ENCODE measurements at places on chromosomes 1 and 21.

DNA sequence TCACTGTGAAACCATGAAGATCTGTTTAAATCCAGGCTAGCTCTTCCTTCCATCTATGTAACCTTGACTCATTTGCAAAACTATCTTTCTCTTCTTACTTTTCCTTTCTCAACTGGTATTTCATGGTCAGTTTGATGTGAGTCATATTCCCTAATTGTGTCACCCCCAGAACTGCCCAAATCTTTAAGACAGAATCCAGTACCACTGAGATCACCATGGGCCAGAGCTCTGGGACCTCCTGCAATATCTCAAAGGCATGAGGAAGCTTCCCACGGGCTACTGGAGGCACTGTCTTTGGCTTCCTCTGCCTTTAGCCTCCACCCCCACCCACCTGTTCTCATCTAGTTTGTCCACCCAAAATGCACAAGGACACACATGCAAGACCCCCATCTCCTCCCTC, 274.4 kb upstream of the FMN2 start:
- DNase-seq, result no peak

GRCh38 chr1:200184196-200184595, 156.7 kb downstream of the NR5A2 start:
- no peak for DNase-seq

GRCh38 chr1:19272064-19272463, 16.5 kb downstream of the AKR7A3 start:
- DNase-seq, result no peak

- DNase-seq, result no peak
Observed at GRCh38 chr1:59768792-59769735, 45.7 kb upstream of the HOOK1 start.

DNA sequence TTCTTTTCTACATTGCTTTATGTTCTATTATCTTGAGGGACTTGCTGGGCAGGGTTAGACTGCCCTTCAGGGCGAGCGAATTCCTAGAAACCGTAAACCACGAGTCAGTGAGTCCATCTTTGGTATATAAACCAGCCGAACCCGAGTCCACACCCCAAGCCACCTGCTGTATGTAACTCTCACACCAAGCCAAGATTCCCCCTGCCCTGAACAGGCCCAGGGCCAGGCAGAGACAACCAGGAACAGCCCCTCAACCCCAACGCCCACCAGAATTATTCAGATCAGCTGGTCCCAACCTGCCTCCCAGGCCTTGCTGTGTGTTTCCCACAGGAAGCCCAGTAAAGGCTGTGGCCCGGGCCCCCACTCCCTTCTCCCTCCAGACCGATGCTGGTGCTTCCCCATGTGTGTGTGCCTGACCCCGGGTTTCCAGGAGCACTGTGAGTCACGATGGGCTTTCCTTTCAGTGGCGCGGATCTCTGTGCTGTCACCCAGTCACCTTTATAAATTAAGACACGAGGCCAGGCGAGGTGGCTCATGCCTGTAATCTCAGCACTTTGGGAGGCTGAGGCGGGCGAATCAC, 17.1 kb downstream of the KIF17 start:
- no peak for DNase-seq

GRCh38 chr1:201240171-201240570, 43.1 kb upstream of the PKP1 start:
- DNase-seq, result no peak

GRCh38 chr1:39266269-39266668, 61.8 kb downstream of the MACF1 start:
- DNase-seq, result no peak

GRCh38 chr1:38615680-38616079, 243.9 kb downstream of the RRAGC start:
- no peak for DNase-seq

GRCh38 chr1:99527078-99527477, 118.8 kb upstream of the PALMD start:
- no peak for DNase-seq

DNA sequence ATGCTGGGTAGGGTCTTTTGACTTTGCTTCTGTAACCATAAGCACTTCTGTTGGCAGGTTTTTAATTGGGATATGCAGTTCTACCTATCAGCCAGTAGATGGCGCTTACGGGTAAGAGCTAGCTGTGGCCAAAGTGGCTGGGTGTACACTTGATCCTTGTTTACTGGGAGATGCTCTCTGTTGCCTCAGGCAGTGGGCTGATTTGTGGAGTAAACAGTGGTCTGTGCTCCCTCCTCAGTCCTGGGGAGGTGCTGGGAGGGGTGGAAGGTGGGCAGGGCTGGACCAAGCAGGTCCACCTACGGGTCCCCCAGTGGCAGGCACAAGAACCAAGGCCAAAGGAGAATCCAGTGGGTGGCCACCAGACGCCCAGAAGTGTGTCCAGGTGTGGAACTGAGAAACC, 43.4 kb downstream of the RALGPS2 start:
- no peak for DNase-seq

DNA sequence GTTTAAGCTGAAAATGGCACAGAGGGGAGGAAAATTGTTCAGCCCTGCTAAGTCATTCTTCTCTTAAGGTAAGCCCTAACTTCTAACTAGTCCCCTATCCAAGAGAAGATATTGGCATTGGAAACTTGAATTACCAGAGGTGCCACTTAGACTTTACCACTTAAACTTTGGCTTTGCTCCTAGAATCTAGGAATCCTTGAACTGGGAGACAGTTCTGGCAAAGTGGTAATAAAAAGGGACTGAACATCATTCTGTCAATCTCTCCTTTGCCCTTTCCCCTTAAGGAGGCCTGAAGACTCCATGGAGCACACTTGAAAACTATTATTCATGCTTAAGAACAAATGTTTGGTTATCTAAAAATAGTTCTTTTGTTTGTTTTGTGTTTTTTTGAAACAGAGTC, 8.4 kb downstream of the ATP1A4 start:
- no peak for DNase-seq

- DNase-seq, result no peak
Observed at GRCh38 chr1:17569200-17570139, 30.0 kb downstream of the ARHGEF10L start.

DNA sequence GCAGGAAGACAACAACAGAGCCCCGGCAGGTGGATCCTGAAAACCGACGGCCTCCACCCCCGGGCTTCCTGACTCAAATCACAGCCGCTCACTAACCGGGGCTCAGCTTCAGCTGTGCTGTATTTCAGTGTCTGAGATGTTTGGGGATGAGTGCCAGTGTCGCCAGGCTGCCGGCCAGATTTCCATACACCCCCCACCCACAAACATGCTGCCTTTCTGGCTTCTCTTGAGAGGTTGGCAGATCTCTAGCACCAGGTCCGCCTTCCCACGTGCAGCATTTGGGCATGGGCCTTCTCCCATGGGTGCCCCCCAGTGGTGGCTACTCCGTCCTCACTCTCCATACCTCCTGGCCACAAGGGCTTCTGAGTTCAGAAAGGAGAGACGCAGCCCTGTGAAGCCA, 34.8 kb downstream of the KCNAB2 start:
- DNase-seq, result no peak

GRCh38 chr1:200245473-200245872, 164.4 kb downstream of the ZNF281 start:
- DNase-seq, result no peak

DNA sequence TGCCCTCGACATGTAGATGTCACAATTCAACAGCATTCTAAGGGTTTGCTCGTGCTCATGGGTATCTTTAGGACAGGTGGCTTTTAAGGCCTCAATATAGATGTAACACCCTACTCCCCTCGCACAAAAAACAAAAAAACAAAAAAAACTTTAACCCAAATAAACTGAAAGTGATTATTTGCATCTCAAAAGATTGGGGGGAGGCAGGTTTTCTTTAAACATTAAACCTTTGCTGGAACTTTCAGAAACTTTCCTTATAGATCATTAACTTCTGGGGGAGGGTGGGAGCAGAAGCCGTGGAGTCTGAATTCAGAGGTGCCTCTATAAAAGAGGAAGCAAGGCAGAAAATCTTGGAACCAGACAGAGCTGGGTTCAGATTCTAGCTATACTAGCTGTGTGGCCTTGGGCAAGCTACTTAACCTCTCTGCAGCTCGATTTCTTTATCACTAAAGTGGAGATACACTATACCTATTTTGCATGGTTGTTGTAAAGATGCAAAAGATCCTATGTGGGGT, 3.2 kb upstream of the KIAA1614 start:
- no peak for DNase-seq

DNA sequence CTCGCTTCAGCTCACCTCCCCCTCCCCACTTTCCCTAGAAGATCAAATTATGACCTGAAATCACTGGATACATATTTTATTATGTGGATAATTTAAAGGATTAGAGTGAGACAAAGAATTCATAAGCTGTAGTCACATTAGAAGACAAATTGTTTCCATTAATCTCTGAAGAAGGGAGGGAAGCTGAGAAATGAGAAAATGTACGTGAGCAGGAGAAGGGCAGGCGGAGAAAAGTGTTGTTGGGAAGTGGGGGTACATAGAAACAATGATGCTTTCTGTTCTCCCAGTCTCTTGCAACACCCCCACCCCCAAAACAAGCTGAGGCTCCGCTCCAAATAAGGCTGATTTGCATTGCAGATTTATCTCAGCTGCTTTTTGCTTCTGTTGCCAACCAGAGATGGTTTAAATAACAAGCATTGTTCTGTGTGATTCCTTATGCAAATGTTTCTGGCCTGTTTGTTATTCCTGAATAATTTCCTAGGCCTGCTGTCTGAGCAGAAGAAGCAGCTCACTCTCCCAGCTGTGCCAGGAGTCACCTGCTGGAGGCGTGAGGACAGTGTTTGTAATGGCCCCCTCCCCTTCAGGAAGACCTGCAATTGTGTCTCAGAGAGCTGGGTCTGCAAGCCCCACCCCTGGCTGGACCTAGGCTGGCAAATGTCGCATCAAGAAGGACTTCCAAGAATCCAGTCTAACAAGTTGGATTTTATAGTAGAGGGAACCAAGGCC, 121.8 kb upstream of the TNR start:
- no peak for DNase-seq

DNA sequence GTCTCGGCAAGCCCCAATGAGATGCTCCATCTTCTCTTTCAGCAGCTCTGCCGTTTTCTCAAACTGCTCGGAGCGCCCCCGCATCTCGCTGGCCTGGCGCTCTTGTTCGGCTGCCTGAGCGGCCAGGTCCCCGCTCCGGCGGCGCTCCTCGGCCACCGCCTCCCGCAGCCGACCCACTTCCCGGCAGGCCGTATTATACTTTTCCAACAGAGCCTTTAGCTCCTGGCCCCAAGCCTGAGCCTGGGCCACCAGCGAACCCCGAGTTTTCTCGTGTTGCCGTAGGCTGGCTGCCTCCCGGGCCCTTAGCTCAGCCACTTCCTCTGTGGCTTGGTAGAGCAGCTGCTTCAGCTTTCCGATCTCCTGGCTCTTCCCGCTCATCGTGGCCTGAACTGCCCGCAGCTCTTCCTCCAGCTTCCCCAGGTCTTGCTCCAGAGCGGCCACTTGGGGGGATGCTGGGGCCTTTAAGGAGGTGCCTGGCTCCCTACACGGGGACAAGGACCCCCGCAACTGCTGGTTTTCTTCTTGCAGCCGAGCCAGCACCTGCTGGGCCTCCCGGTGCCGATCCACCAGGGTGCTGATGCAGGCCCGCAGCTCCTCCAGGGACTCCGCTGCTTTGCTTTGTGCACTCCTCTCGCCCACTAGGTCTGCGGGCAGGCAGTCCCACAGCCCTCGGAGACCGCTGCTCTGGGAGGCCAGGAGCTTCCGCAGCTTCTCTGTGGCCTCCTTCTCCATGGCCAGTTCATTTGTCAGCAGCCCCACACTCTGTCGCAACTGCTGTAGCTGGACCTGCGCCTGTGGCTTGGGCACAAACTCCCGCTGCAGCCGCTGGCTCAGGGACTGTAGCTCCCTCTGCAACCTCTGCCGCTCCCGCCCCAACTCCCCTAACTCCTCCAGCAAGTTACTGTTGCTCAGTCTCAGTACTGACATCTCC, 13.4 kb upstream of the PIAS3 start:
- DNase-seq, result no peak

DNA sequence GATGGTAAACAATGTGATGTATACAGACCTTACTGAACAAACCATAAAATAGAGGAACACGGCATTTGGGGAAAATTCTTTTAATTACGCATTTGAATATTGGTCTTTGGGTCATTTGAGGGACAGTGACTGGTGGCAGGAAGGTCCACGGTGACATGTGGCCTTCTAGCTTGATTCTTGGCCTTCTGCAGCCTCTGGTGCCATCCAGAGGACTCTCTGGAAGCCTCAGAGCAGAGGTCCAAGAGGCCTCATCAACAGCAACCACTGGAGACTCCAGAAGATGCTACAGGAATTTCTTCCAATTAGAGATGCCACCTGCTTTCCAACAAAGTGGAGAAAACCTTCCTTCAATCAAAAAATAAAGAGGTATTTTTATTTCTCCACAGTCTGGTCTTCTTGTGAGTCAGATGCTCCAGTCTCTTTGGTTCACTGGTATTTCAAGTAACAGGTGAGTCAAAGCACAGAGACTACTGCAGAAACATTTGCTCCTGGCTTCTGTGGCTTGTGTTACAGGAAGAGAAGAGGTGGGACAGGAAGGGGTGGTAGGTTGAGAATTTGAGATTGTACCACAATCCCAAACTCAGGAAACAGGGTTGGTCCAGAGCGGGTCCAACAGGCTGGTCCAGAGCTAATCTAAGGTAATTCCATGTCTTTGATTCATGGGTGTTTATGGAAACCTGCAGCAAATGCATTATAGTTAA, 2.7 kb upstream of the F5 start:
- DNase-seq, result no peak

GRCh38 chr1:112444269-112444668, 48.3 kb downstream of the CTTNBP2NL start:
- no peak for DNase-seq

GRCh38 chr1:25695090-25695770, 78.6 kb downstream of the MAN1C1 start:
- no peak for DNase-seq

DNA sequence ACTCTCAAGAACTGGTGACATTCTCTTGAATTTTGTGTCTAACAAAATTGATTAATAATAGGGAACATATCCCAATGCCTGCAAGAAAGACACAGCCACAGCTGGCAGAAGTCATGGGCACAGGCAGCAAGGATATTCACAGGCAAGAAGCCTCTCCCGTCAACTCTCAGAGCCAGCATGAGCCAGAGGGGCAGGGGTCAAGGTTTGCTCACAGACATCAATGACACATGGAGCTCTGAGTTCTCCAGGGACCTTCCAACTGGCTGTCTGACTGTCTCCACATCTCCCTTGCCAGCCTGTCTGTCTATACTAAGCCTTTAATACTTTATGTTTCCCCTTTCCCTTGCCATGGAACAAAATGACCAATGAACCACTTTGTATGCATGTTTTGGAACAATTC, 101.5 kb upstream of the RAB4A start:
- DNase-seq, result no peak

DNA sequence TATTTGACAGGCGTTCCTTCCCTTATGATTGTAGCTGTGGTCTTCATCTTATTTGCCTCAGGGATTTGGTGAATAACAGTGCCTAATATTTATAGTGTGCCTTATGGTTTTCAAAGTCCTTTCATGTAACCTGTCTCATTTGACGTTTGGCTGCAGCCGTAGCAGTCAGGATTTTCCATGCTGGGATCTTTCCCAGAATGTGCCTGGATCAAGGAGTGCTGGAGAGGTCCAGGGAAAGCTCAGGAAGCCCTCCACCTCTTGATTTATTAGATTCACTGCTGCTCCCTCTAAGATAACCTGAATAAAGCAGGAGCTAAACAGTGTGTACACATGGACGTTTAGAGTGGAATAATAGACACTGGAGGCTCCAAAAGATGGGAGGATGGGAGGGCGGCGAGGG, 5.2 kb downstream of the C1orf21 start:
- no peak for DNase-seq

GRCh38 chr1:238052496-238053266, 162.0 kb upstream of the ZP4 start:
- no peak for DNase-seq

Measured in stimulated activated CD4-positive, alpha-beta T cell treated with anti-CD3 and anti-CD28 coated beads, TNF-alpha, amount 100 ng/mL, for 1 hour (primary cell).